Left lung (tissue), 14 donors: ENCODE measurements at places on chromosomes 1 and 21. TPM values are rescaled to one million over a fixed set of nuclear protein-coding genes. Genes with fewer than 3 reads are reported as not detected.

- DNase-seq, result no peak
- H3K4me1 ChIP-seq, result no peaks in the 10 kb centered on the region
- no peaks in the 10 kb centered on the region for H3K36me3 ChIP-seq
These were observed 1477.6 kb downstream of the KCNT2 start for GRCh38 chr1:195130598-195130997.

GRCh38 chr1:23838401-23838866 lies 13.2 kb upstream of the HMGCL start:
- DNase-seq, result peak; percentile 79
- no peak overlapping the region for H3K27ac ChIP-seq
- H3K4me3 ChIP-seq, result peak overlapping the region; percentile 22

DNA sequence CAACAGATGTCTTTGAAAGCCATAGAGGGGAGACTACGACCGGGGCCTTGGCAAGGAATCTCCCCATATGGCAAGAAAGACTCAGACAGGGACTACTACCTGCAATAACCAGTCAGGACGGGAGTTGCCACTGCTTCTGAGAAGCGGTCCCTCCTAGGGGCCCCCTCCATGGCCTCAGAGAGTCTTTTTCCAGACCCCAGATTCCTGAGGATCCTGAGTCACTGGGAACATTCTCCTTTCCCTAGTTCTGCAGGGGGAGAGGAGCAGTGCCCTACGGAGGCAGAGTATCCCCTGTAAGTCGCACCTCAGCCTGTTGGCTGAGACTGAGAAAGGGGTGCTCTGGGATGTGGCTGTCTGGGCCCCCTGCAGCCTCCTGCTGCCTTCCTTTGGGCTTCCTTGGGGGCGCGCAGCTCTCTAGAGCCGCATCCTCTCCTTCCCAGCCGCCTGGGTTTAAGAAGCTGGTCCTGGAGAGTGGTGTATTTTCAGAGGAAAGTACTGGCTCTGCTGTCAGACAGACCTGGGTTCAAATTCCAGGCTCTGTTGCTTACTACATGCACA lies 7.8 kb downstream of the GLIS1 start:
- DNase-seq, result no peak
- peaks cover under 1% of the 10 kb centered on the region for H3K27me3 ChIP-seq
- no peak overlapping the region for H3K27ac ChIP-seq
- no peaks in the 10 kb centered on the region for H3K36me3 ChIP-seq

- H3K27me3 ChIP-seq, result no peaks in the 10 kb centered on the region
- H3K4me1 ChIP-seq, result no peaks in the 10 kb centered on the region
- no peak for DNase-seq
- H3K27ac ChIP-seq, result no peak overlapping the region
- no peak overlapping the region for H3K4me3 ChIP-seq
These were observed 513.5 kb downstream of the LMO4 start for GRCh38 chr1:87842156-87842555.

DNA sequence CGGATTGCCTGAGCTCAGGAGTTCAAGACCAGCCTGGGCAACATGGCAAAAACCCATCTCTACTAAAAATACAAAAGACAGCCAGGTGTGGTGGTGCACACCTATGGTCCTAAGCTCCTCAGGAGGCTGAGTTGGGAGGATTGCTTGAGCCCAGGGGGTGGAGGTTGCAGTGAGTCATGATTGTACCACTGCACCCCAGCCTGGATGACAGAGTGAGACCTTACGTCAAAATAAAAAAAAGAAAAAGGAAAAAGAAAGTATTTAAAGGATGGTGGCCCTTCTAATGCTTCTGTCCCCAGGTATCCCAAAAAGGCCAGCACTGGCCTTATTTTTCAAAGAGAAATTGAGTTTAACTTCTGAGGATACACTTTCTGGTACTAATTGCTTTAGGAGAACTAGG lies 1.7 kb downstream of the IKBKE start:
- no peak for DNase-seq
- peak overlapping the region; percentile 76 for H3K27ac ChIP-seq
- no peaks in the 10 kb centered on the region for H3K36me3 ChIP-seq
- H3K4me3 ChIP-seq, result peak overlapping the region; percentile 72
- peaks cover 25% of the 10 kb centered on the region for H3K4me1 ChIP-seq
- no peaks in the 10 kb centered on the region for H3K27me3 ChIP-seq

TLR5 gene
- total RNA-seq, result 27.6 TPM
